Stimulated activated naive B cell treated with anti-CD40 and anti-IgM and Interleukin-4, amounts not matched to agents 10 μg/mL and 1 μg/mL and 100 μg/mL, for 72 hours (primary cell): ENCODE measurements at places on chromosomes 7 and 10.

- H3K27ac ChIP-seq = no peak overlapping the region
- no peaks in the 10 kb centered on the region for H3K27me3 ChIP-seq
- DNase-seq = no peak
- H3K4me3 ChIP-seq = no peak overlapping the region
These were observed 110.7 kb downstream of the HIP1 start for GRCh38 chr7:75628055-75628454.

GRCh38 chr7:157981778-157982177 lies 605.8 kb downstream of the PTPRN2 start:
- no peak overlapping the region for H3K4me3 ChIP-seq
- H3K36me3 ChIP-seq = no peaks in the 10 kb centered on the region

- no peaks in the 10 kb centered on the region for H3K27me3 ChIP-seq
- H3K4me3 ChIP-seq = no peak overlapping the region
- no peaks in the 10 kb centered on the region for H3K4me1 ChIP-seq
- H3K27ac ChIP-seq = no peak overlapping the region
- no peaks in the 10 kb centered on the region for H3K36me3 ChIP-seq
These were observed 233.5 kb upstream of the MGMT start for GRCh38 chr10:129233351-129234148.

- no peak overlapping the region for H3K4me3 ChIP-seq
- no peak overlapping the region for H3K27ac ChIP-seq
- no peaks in the 10 kb centered on the region for H3K36me3 ChIP-seq
- no peaks in the 10 kb centered on the region for H3K27me3 ChIP-seq
These were observed 23.5 kb upstream of the PDE1C start for GRCh38 chr7:32093415-32094408.

DNA sequence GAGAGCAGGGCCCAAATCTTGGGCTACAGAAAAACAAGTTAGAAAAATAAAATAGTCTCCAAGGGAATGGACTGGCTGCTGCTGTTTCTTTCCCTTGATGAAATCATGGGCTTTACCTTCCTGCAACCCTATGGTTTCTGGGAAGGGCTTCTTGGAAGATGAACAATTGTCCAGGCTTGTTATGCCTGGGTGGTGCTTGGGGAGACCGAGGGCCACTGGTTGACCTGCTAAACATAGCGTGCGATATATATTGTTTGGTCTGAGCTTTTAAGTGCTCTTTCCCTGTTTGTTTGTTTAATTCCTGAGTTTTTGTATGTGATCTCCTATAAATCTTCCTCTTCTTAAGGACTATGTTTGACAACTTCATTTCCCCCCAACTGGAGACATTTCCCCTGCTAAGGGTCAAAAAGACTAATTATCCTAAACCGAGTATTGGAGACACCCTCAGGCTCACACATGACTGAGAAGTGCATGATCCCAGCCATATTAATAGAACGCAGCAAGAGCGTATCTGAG lies 37.9 kb downstream of the SLC25A28 start:
- H3K4me3 ChIP-seq = no peak overlapping the region
- H3K27ac ChIP-seq = no peak overlapping the region
- H3K27me3 ChIP-seq = peaks cover 22% of the 10 kb centered on the region
- no peak for DNase-seq

DNA sequence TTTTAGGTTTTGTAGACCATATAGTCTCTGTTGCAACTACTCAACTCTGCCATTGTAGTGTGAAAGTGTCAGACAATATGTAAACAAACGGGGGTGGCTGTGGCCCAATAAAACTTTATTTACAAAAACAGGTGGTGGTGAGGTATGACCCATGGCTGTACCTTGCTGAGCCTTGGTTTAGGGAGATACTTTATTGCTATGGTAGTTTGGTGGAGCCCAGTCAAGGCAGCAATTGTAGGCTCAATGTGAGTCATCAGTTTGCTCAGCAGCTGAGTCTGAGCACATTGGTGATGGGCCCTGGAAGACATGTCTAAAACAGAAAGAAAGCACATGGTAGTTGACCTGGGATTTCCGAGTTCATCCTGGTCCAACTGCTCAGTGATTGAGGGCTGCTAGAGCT lies 242.5 kb downstream of the REEP3 start:
- peaks cover 27% of the 10 kb centered on the region for H3K27me3 ChIP-seq
- no peaks in the 10 kb centered on the region for H3K4me1 ChIP-seq
- no peaks in the 10 kb centered on the region for H3K36me3 ChIP-seq
- H3K4me3 ChIP-seq = no peak overlapping the region
- no peak overlapping the region for H3K27ac ChIP-seq

DNA sequence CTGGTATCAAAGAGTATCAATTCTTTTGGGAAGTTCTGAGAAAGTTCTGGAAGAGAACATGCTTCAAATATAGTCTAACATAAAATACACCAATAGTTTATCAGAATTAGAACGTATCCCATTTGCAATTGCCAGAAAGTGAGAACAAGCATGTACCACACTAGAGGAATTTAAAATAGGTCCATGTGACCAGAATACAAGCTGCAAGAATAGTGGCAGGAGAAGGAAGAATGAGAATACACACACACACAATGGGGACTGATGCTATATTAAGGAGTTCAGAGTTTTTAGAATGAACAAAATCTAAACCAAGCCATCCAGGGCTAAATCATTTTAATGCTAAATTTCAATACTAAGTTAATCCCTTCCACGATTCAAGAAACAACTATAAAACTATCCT lies 99.1 kb upstream of the TMEM168 start:
- no peaks in the 10 kb centered on the region for H3K27me3 ChIP-seq
- no peak overlapping the region for H3K4me3 ChIP-seq
- H3K27ac ChIP-seq = no peak overlapping the region
- DNase-seq = no peak

DNA sequence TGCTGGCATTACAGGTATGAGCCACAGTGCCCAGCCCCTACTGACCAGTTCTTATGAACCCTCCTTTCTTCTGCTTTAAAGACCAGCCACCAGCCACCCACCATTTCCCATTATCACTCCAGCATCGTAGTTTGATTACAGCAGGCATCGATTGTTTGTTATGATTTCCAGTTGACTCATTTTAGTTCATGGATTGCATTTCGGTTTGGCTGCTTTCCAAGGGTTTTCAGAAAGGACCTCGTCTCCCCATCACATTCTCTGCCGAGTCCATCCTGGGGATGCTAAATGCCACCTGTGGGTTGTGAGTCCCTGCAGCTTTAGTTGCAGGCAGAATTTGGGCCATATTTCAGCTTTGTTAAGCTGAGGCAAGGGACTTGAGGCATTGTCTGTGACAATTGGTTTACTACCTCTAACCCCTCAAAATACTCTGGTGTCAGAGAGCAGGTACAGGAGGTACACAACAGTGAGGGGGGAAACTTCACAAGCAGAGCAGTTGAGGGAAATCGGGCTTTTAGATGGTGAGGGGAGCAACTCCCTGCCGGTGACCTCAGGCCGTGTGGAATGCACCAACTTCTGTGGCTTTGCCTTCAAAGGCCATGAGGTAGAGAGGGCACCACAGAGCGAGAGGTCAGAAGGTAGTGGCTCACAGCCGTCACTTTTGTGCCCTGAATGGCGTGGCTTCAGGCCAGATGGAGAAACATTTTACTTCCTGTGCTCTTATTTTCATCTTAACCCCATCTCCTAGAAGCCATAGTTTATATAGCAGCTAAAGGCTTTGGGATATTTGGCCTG lies 203.8 kb downstream of the CCDC3 start:
- no peaks in the 10 kb centered on the region for H3K27me3 ChIP-seq
- H3K27ac ChIP-seq = no peak overlapping the region
- H3K36me3 ChIP-seq = peaks cover 32% of the 10 kb centered on the region
- no peak for DNase-seq
- no peaks in the 10 kb centered on the region for H3K4me1 ChIP-seq

DNA sequence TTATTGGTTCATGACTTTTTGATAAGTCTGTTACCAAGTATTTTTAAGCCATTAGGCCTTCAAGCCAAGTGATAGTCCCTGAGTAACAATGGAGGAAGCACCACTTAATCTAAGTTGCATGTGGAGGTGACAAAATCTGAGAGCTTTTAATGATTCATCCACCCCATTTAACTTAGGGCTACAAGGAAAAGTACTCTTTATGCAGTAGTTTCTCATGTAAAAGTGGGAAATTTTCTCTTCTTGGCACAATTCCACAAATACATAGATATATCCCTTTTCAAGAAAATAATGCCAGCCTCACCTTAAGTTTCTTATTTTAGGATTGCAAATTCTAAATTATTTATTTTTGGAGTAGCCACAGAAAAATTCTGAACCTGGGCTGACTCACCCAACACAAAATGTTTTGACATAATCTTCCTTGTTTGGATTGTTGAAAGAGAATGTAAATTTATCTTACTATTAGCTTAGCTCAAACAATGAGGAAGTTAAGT lies 85.7 kb downstream of the SUGCT start:
- H3K27me3 ChIP-seq = no peaks in the 10 kb centered on the region
- no peak overlapping the region for H3K4me3 ChIP-seq
- H3K36me3 ChIP-seq = no peaks in the 10 kb centered on the region
- no peak for DNase-seq
- H3K4me1 ChIP-seq = no peaks in the 10 kb centered on the region
- H3K27ac ChIP-seq = no peak overlapping the region

- no peak for DNase-seq
- peak overlapping the region; percentile 97 for H3K4me3 ChIP-seq
- H3K4me1 ChIP-seq = peaks cover 75% of the 10 kb centered on the region
- peaks cover 29% of the 10 kb centered on the region for H3K36me3 ChIP-seq
These were observed 96.1 kb upstream of the EFCAB10 start for GRCh38 chr7:105677410-105677730.

DNA sequence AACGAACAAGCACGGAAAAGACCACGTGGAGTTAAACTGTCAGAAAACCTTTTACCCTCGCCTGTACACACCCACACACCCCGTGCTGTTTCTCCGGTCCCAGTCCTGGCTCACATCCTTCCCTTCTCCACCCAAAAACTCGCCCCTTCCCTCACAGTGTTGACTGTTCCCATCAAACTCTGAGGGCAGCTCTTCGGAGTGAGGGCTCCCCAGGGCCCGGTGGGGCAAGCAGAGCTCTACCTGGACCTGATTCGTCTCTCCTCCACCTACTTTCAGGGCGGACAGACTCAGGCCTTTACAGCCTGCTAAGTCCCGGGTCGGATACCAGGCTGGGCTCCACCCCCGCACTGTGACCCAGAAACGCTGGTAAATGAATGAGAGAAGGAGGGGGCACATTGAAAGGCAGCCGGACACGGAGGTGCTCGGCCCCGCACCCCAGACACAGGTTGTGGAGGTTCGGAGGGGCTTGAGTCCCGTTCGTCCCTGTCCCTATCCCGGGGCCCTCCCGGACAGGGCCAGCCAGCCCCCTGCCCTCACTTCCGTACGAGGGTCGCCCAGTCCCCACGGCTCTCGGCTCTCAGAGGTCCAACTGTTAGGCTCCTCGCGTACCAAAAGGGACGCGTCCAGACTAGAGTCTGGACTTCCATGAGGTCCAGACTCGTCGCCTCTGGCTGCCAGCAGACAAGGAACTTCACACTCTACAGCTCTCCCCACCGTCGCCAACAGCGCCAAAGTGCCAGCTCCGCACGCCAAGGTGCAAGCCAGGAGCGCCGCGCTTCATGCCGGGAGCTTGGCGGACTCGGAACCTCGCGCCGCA lies 31.7 kb upstream of the ASL start:
- H3K36me3 ChIP-seq = no peaks in the 10 kb centered on the region
- peak overlapping the region; percentile 90 for H3K4me3 ChIP-seq
- H3K27me3 ChIP-seq = peaks cover 9% of the 10 kb centered on the region
- peak overlapping the region; percentile 65 for H3K27ac ChIP-seq

GRCh38 chr7:11607686-11608085 lies 224.3 kb downstream of the THSD7A start:
- no peak overlapping the region for H3K27ac ChIP-seq
- H3K4me1 ChIP-seq = no peaks in the 10 kb centered on the region
- no peaks in the 10 kb centered on the region for H3K36me3 ChIP-seq
- no peak overlapping the region for H3K4me3 ChIP-seq
- DNase-seq = no peak

DNA sequence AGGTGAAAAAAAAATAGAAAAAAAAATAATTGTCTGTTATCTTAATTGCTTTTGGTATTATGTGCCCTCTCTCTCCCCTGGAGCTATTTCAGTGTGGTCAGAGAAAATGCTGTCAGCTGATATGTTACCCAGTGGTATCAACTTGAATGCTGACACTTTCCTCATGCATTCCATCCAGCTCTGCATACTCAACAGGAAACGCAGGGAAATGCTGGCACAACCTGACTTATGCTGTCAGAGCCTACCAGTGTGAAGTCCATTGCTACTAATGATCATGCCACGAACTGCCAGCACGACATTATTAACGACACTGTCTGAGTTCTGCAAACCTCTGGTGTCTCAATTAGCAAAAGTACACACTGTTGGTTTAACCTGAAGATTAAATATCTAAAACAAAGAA lies 182.8 kb downstream of the ZWINT start:
- no peak overlapping the region for H3K27ac ChIP-seq
- H3K4me1 ChIP-seq = no peaks in the 10 kb centered on the region
- no peaks in the 10 kb centered on the region for H3K36me3 ChIP-seq
- DNase-seq = no peak

DNA sequence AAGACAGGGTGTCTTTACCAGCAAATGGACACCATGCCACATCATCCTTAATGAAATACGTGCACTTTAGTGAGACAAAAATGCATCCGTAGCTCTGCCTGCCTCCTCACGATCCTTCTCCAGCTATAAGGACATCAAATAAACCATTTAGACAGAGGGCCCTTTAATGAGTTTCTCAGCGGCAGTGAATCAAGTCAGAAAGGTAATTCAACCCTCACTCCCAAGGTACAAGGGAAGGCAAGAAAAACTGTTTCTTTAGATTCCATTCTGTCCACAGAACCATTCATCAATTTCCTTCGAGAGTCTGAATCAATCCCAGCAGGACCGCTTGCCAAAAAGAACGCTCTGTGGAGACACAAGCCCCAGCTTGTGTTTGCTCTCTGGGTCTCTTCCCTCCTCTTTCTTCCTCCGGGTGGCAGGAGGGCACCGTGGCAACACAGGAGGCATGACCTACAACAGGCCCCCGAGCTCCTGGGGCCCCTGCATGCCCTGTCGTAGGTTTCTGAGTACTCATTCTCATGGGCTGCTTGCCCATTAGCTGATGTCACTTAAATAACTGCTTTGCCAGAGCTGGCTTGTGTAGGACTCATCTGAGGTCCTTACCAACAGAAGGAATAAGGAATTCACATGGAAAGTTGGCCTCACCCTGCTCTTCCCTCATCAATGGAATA lies 297.8 kb upstream of the PRKCQ start:
- no peak overlapping the region for H3K4me3 ChIP-seq
- peaks cover 12% of the 10 kb centered on the region for H3K27me3 ChIP-seq
- no peak overlapping the region for H3K27ac ChIP-seq
- no peak for DNase-seq
- H3K36me3 ChIP-seq = no peaks in the 10 kb centered on the region
- no peaks in the 10 kb centered on the region for H3K4me1 ChIP-seq

GRCh38 chr10:123683459-123683858 lies 17.3 kb downstream of the GPR26 start:
- no peaks in the 10 kb centered on the region for H3K36me3 ChIP-seq
- H3K4me1 ChIP-seq = no peaks in the 10 kb centered on the region
- no peak for DNase-seq
- H3K27ac ChIP-seq = no peak overlapping the region
- peaks cover 14% of the 10 kb centered on the region for H3K27me3 ChIP-seq
- H3K4me3 ChIP-seq = no peak overlapping the region

GRCh38 chr7:11236680-11237079 lies 263.0 kb downstream of the PHF14 start:
- no peaks in the 10 kb centered on the region for H3K4me1 ChIP-seq
- DNase-seq = no peak
- no peaks in the 10 kb centered on the region for H3K36me3 ChIP-seq
